D341Med (cell line): ENCODE measurements at places on chromosomes 6 and 20.

DNA sequence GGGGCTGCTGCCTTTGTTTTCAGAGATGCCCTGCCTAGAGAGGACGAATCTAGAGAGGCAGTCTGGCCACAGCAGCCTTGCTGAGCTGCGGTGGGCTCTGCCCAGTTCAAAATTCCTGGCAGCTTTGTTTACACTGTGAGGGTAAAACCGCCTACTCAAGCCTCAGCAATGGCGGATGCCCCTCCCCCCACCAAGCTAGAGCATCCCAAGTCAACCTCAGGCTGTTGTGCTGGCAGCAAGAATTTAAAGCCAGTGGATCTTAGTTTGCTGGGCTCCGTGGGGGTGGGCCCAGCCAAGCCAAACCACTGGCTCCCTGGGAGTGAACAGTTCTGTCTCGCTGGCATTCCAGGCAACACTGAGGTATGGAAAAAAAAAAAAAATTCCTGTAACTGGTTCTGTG is 970.9 kb downstream of the TBC1D32 start:
- DNase-seq: no peak

- no peak for DNase-seq
These were observed 216.9 kb upstream of the LRFN2 start for GRCh38 chr6:40803897-40804702.

- DNase-seq: no peak
These were observed 5.2 kb downstream of the DEFB128 start for GRCh38 chr20:184288-184687.

DNA sequence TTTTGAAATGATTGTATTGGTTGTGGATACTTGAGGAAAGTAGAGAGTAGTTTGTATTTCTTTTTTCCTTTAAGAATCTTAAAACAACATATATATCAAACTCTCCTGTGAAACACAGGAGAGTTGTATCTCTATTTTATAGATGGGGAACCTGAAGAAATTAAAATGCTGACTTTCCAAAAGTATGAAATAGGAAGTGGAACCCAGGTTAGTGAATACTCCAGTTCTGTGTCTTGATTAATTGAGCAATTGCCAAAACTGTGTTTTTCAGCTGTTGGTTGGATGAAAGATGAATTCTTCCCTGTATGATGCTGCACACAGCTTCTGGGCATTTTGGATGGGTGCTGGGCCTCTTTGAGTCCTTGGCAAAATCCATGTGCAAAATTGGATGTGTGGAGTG is 86.3 kb downstream of the ARID1B start:
- DNase-seq: no peak

DNA sequence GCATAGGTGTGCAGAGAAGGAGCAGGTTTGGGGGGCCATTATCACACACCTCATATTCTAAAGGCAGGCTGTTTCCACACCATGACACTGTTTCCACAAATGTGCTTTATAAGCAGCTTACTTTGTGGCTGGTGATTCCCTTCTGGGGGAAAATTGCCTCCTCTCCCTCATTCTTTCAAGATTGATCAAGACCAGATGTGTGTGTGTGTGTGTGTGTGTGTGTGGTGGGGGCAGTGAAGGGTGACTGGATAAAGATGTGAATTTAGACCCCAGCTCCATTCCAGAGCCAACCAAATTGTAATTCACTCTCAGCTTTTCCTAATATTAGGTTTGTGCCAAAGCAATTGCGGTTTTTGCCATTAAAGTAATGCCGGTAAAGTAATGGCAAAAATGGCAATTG is 45.6 kb downstream of the EDN3 start:
- no peak for DNase-seq

DNA sequence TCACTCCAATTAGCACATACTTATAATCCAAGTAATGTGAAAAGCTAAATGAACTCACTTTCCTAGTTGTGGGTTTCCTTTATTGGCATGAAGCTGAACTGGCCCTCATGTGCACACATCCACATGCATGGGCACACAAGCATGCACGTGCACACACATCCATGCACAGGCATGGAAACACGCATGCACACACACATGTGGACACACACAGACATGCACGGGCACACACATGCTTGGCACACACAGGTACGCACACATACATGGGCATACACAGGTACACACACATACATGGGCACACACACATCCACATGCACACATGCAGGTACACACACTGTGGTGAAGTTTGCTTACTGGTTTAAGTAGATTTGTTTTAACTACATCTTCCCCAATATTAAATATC is 23.8 kb downstream of the SYNDIG1 start:
- no peak for DNase-seq
